ENCODE measurements at places on chromosomes 4 and X. TPM values are rescaled to one million over a fixed set of nuclear protein-coding genes. Genes with fewer than 3 reads are reported as not detected.

DNA sequence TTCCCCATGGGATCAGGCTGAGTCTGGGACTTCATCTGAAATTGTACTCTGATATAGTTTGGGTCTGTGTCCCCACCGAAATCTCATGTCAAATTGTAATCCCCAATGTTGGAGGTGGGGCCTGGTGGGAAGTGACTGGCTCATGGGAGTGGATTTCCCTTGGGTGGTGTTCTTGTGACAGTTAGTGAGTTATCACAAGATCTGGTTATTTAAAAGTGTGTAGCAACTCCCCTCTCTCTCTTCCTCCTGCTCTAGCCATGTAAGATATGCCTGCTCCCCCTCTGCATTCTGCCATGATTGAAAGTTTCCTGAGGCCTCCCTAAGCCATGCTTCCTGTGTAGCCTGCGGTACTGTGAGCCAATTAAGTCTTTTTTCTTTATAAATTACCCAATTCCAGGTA, 61.0 kb downstream of the RASGEF1B start:
- DNase-seq, result no peak

Gene TLR2
- polyA plus RNA-seq, result 1.6 TPM

GRCh38 chr4:174134361-174134760, 149.1 kb downstream of the FBXO8 start:
- no peak for DNase-seq

Gene GABRQ
- polyA plus RNA-seq, result 15.3 TPM

Gene MAMLD1
- 33.7 TPM for polyA plus RNA-seq

DNA sequence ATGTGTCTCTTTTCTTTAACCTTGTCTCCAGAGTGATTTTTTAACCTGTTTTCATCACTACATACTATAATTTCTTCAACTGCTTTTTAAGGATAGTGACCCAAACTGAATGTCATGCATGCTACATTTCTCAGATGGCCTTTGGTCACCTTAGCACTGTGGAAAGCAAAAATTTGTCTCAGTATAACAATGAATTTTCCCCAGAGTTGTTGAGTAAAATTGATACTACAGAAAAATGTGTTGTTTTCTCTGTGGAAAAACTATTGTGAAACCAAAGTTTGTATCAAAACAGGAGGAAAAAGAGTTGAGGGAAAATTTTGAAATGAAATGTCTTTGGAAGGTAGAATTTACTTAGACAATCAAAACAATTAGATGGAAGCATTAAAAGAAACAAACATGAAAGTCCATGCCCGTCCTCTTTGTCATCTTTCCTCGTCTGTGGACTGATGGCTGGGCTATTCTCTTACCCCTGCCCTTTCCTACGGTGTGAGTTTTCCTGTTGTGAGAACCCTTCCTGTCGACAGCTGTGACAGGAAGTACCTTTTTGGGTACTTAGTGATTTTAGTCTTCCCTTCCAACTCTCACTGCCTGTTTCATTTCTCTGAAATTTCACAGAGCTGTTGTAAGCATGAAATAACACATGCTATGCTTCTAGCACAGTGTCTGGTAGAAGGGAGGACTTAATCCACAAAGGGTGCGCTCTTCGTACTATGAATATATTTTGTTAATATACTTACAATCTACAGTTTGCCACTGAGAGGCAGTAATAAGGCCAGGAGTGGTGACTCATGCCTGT, 50.8 kb downstream of the LRP2BP start:
- DNase-seq, result no peak

DNA sequence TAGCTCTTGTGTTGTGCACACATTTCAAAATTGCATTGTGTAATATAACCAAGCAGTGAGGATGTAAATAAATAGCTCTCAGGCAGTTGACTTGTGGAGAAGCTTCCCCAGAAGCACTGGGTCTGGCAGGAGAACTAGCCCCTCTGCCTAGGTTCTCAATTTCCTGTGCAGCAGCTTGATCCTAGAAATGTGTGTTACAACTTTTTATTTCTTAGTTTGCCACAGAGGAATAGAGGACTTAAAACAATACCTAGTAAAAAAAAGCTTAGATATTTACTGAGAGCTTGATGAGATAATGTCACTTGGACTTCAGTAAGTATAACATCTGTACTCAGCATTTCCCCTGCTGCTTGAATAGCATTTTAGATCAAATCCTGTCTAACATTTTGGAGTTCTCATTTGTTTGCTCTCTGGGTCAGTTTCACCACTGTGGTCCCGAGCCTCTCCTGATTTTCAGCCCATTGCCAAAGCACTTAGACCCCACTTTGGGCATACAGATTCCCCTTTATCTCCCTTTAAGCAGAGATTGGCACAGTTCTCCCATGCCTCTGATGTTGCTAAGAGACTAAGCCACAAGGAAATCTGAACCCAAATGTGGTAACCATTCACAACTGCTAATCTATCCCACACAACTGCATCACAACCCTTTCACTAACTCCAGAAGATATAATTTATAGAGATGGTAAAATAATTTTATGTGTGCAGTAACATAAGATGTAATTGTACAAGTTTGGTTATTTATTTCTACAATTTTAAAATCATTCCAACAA, 98.2 kb upstream of the NRK start:
- DNase-seq, result peak; percentile 9

- DNase-seq, result no peak
Observed at GRCh38 chr4:62953752-62954151, 1455.5 kb downstream of the TECRL start.
